ENCODE measurements at places on chromosomes 1 and 21.

- DNase-seq = no peak
Observed at GRCh38 chr21:37413553-37414291, 47.1 kb downstream of the DYRK1A start.

DNA sequence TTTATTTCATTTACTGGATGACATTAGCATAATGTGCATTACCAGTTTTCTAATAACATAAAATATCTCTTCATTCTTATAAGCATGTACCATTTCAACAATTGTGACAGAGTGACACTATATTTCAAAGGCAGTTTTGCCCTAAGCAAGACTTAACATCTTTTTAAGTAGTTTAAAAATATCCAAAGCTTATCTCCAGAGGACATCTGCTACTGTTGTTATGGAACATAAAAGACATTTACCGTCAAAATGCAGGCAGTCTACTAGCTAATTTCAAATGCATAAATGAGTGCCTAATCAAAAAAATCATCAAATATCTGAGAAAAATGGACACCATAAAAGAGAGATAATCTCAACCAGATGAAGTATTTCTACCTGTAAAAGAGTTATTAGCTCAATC, 782.4 kb upstream of the BRINP3 start:
- no peak for DNase-seq

- DNase-seq = no peak
Observed at GRCh38 chr1:204203206-204203767, 7.0 kb upstream of the KISS1 start.

- peak; percentile 8 for DNase-seq
Observed at GRCh38 chr1:33460947-33461629, 11.4 kb upstream of the ZSCAN20 start.

DNA sequence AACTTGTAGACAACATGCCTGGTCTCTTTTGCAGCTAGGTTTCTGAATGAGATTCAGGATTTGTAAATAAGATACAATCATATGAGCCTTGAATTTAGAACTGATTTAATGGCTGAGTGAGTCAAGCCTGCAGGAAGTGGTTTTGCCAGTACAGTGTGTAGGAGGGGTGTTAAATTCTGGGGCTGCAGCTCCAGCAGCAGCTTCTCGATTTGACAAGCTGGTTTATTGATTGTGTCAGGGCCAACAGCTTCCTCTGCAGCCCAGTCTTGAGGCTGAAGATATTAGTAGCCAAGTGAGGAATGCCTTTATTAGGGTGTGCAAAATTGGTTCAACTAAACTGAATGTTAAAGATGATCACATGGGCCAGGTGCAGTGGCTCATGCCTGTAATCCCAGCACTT, 11.5 kb upstream of the PLA2G5 start:
- DNase-seq = no peak

- peak; percentile 99 for DNase-seq
Observed at GRCh38 chr1:62436466-62437272, at the start of gene USP1. Gene USP1, plus strand, starts transcription at chr1:62437049. Its CDS starts 2,819 bp downstream, at chr1:62439868.

GRCh38 chr21:44434936-44435635, 20.2 kb upstream of the LRRC3 start:
- no peak for DNase-seq

- no peak for DNase-seq
Observed at GRCh38 chr1:216482620-216483019, 59.4 kb upstream of the USH2A start.

DNA sequence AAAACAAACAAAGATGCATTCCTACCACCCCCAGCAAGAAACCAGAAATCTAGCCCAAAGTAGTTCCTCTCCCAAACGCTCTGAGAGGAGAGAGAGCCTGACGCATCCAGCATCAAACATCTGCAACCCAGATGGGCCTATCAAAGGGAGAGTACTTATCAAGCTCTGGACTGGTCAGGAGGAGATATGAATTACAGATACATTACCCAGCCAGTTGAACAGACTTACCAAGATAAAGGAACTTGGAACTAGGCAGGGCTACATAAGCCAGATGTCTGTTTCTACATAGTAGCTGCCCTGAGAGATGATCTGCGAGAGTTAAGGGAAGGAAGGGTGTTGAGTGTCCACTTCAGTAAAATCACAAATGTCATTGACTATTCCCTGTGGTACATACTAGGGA, 138.4 kb downstream of the PAPPA2 start:
- no peak for DNase-seq

DNA sequence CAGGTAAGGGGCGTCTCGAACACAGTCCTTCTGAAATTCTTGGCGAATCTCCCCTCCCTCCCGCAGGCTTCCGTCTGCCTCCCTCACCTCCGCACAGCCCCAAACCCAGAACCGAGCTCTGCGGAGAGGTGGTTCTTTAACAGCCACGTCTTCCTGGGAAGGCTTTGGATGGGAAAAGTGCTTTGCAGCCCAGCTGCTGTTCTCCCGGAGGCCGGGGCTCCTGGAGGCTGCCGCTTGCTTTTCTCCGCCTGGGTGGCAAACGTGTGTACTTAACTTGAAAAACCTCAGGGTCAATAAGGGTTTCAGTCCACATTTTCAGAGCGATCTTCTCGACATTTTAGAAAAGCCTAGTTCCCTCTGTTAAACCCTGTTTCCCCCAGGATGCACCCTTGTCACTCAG, 109.3 kb downstream of the PRDM16 start:
- DNase-seq = no peak

DNA sequence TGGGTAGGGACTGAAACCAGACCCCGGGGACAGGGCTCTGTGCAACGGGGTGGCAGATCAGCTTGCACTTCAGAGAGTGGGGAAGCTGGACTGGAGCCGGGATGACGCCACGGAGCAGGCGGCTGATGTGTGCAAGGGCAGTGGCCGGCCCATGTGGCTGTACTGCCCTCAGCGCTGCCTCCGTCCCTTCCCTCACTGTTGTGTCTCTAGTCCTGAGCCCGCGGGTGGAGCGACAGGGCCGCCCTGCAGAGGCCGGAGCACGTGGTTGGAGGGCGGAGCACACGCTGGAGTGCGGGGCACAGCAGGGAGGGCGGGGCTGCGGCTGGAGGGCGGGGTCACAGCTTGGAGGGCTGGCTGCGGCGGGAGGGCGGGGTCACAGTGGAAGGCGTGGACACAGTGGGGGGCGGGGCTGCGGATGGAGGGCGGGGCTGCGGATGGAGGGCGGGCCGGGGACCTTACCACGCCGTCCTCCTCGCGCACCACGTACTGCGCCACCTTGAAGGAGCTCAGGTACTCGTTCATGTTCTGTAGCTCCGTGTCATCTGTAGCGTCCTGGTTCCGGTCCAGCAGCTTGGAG, 52.4 kb downstream of the CHD5 start:
- no peak for DNase-seq

DNA sequence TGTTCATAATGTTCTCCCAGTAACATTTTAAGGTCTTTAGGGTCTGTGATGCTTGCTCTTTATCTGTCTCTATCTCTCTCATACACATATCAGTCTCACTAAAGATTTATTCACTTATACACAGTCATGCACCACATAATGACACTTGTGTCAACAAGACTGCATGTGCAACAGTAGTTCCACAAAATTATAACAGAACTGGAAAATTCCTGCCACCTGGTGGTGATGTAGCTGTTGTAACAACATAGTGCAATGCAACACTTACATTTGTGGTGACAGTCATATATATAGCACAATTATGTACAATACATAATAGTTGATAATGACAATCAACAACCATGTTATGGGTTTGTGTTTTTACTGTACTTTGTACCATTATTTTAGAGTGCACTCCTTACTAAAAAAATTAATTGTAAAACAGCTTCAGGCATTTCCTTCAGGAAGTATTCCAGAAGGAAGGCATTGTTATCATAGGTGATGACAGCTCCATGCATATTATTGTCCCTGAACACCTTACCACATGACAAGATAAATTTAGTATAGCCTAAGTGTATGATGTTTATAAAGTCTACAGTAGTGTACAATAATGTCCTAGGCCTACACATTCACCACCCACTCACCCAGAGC, 8.1 kb downstream of the TDRD5 start:
- no peak for DNase-seq

GRCh38 chr1:63569640-63570316, 23.4 kb upstream of the PGM1 start:
- DNase-seq = no peak

GRCh38 chr1:165344198-165344597, 12.3 kb downstream of the LMX1A start:
- DNase-seq = no peak

- no peak for DNase-seq
Observed at GRCh38 chr1:91080650-91081049, 58.8 kb upstream of the ZNF644 start.

DNA sequence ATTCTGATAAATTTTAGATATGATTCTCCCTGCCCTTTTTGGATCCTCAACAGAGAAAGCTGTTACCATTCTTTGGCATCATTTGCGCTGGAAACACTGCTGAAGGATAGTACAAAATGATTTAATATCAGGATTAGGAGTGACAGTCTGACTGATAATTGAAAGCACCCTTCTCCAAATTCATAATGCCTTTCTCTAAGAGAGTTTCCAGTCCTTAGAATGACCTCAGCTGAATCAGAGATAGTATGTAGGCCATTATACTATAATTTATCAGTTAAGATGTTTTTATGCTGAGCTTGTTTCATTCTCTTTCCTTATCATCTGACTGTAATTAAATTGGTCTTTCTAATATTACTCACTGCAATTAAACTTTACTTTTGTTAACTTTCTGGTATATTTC, 166.7 kb downstream of the ZNF326 start:
- DNase-seq = no peak

DNA sequence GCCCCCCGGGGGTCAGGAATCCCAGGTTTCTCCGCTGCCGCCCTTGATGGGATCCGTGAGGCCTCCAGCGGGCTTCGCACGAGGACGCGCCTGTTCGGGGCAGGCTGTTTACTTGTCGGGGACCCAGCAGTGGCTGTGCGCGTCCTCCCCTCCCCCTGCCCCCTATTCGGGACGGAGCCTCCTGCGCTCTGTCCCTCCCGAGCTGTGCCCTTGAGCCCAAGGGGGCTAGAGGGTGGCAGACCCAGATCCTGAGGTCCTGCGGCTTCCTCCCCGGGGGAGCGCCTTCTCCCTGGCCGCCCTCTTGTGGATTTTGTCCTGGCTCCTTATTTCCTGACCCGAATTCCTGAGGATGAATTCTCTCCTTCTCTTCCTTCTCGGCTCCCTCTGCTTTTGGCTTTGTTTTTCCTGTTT, 38.4 kb downstream of the PIK3CD start:
- DNase-seq = no peak

DNA sequence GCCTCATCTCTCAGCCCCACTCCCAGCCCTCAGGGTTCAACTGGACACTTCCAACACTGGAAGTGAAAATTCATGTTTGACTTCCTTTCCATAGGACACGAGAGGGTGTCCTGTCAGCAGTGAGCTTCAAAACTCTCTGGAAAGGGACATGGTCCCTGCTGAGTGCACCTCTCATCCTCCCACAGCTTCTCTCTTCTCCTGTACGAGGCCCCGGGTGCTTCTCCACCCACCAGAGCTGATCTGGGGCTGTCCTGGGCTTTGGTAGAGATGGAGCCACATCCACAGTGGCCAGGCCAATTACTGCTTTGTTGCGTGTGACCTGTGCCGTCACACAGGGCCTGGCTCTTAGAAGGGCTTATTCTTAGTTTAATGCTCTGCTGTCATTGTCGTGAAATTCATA, 182.3 kb downstream of the RRAGC start:
- no peak for DNase-seq

GRCh38 chr1:64246294-64246917, 43.0 kb downstream of the UBE2U start:
- no peak for DNase-seq

- no peak for DNase-seq
Observed at GRCh38 chr1:168468822-168469221, 75.0 kb downstream of the XCL2 start.

DNA sequence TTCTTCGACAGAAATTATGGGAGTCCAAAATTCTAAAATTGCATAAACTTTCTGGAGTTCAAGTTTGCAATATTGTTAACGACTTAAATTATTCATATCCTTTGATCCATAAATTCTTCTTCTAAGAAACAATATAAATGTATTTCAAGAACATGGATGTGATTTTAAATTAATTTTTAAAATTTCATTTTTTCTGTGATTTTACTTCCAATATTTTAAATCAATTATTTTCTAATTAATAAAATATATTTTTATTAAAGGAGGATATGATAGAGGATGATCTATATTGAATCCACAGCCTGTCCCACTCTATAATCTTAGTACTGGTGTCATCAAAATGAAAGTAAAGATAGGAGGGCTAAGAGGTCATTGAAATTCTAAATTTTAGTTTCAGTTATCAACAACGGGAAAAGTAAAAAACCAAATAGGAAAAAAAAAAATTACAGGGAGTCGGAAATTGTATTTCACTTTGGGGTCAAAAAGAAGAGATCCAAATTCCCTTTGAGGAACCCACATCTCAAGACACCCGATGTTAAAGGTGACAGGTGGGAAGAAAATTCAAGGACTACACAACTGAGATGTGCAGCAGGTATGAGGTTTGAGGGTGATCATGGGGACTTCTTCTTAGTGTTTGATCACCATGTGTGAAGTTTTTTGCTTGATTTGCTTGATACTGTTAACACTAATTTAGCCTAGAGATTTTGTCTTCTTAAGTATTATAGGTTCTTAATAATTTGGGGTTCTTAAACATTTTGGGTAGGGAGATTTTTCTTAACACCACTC, 154.8 kb upstream of the RGS18 start:
- DNase-seq = no peak

DNA sequence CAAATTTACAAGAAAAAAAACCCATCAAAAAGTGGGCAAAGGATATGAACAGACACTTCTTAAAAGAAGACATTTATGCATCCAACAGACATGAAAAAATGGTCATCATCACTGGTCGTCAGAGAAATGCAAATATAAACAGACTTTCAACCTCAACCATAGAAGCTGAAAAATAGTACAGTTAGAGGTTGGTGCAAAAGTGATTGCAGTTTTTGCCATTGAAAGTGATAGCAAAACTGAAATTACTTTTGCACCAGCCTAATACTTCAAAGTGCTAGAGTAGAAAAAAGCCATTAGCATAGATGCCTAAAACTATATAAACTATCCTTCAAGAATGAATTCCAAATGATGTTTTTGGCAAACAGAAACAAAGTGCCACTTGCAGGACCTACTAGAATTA, 365.8 kb upstream of the DPYD start:
- no peak for DNase-seq

- DNase-seq = no peak
Observed at GRCh38 chr1:84985365-84985764, 11.5 kb downstream of the MCOLN2 start.

- DNase-seq = no peak
Observed at GRCh38 chr21:29638761-29639327, 301.0 kb downstream of the GRIK1 start.

- DNase-seq = peak; percentile 81
Observed at GRCh38 chr1:243848858-243849420, 1.1 kb downstream of the AKT3 start.

GRCh38 chr1:145695821-145696629, 11.1 kb downstream of the PDZK1 start:
- no peak for DNase-seq

- DNase-seq = no peak
Observed at GRCh38 chr21:21436012-21436534, 437.9 kb downstream of the NCAM2 start.

All from caudate nucleus (tissue), 63 donors.